Activated naive CD4-positive, alpha-beta T cell (primary cell): ENCODE measurements at places on chromosomes 5 and 9.

DNA sequence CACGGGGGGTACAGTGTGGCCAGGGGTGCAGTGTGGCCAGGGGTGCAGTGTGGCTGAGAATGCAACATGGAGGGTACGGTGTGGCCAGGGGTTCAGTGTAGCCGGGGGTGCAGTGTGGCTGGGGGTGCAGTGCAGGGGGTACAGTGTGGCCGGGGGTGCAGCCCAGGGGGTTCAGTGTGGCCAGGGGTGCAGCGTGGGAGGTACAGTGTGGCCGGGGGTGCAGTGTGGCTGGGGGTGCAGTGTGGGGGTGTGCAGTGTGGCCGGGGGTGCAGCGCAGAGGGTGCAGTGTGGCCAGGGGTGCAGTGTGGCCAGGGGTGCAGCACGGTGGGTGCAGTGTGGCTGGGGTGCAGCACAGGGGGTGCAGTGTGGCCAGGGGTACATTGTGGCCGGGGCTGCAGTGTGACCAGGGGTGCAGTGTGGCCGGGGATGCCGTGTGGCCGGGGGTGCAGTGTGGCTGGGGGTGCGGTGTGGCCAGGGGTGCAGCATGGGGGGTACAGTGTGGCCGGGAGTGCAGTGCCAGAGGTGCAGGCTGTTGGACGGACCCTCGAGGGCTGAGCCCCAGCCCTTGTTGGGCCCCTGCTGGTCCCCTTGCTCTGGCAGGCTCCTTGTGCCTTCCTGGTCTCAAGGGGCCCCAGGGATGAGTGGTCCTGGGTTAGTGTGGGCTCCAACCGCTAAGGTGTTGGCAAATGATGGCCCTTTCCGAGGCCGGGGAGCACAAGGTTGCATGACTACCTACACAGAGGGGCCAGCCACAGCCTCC, 17.9 kb downstream of the TPPP start:
- DNase-seq = no peak

- no peak for DNase-seq
Observed at GRCh38 chr5:63245271-63245670, 666.7 kb downstream of the LRRC70 start.

DNA sequence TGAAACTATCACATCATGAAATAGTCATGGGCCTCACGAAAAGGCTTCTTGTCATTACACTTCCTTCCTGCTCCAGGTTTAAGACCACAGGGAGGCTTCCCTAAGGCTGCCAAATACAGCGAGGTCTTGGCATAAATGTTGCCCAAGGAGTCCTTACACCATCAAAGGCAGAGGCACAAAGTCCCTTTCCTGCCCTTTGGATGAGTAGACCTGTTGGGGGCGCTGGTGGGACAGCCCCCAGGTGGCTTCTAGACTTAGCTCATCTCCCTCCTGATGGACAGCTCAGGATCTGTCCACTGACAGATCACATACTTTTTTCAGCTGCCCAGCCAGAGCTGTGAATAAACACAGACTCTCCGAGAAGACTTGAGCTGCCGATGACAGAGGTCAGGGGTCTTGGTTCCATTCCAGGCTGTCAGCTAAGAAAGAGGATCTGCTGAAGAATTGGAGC, 15.5 kb upstream of the MEGF9 start:
- DNase-seq = no peak

- no peak for DNase-seq
Observed at GRCh38 chr5:176952531-176953193, 53.5 kb upstream of the HK3 start.

GRCh38 chr5:134138416-134139376, 24.2 kb downstream of the TCF7 start:
- DNase-seq = no peak

DNA sequence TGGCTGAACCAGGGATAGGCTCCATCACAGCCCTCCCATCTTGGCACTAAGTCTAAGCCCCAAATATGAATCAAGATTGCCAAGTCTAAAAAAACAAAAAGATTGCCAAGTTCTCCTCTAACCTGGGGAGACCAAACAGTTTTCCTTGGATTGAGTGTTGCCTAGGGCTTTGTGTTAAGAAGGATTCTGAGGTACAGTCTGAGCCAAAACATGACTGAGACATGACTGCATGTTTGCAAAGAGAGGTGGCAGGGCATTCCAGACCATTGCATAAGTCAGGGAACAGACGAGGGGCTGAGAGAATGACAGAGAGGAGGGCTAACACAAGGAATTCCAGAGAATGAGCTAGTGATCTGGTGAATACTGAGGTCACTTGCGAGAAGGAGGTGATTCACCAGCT, 11.4 kb downstream of the LAMC3 start:
- DNase-seq = no peak

DNA sequence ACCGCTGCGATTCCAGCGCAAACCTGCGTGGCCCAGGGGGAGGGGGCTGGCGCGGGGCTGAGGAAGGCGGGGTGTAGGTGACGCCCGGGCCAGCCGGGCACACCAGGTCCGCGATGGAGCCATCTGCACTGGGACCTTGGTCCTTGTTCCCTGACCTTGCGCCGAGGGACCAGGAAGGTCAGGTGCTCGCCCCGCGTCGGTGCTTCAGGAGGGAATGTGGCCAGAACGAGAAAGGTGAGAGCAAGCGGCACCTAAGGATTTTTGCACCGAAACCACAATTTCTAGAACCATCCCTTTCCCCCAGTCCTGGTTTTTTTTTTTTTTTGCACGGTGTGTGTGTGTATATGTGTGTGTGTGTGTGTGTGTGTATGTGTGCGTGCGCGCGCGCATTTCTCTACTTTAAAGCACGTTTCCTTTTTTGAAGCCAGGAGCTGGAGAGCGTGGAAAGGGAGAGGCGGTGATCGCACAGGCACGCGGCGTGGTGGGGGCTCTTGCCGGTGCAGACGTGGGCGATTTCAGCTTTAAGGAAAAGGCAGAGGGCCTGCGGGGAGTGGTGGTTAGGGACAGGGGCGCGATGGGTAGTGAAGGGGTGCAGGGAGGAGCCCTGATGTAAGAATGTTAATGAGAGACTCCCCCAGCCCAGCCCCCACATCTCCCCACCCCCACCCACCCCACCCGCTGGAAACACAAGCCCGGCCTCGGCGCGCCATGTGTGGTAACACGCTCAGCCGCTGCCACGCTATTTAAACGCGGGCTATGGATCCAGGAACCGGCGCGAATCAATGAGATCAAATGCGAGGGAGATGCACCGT, at the start of gene NPR3:
Gene NPR3, plus strand, starts transcription at position 772 of the 812 bp plus-strand sequence. CDS start 456 bp downstream, outside the sequence.
- DNase-seq = no peak

- DNase-seq = no peak
Observed at GRCh38 chr9:95230046-95230445, 87.5 kb downstream of the FANCC start.

GRCh38 chr5:161009817-161010216, 157.8 kb upstream of the ATP10B start:
- DNase-seq = no peak

DNA sequence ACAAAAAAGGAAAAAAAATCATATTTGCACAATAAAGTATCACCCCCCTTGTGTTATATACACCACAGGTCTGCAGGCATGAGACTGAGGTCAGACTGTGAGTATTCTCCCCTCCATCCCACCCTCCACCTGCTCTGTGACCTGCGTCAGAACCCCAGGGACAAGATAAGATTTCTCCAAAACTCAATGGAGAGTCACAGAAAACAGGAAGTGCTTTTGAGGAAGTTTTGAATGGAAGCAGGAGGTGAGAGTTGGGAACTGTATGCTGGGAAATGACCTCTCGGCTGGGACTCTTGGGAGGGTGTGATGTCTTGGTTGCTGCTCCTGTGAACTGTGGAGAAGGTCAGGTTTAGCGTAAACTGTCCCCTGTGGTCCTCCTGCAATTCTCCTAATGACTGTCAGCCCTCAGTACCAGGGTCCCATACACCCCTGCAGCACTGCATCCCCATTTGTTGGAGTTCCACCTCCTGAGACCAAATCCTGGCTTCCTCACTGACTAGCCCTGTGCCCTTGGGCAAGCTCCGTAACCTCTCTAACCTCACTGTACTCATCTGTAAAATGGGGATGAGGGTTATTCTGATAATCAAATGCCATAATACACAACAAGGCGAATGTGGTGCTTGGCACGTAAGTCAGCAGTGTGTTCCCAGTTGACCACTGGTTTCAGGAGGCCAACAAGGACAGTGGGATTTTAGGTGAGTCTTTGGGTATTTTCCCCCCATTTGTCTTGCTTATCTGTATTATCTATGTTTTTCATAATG, 6.9 kb upstream of the CTSL start:
- no peak for DNase-seq

- DNase-seq = no peak
Observed at GRCh38 chr9:84480071-84480470, 139.5 kb upstream of the SLC28A3 start.

- DNase-seq = no peak
Observed at GRCh38 chr5:24855485-24855884, 210.7 kb upstream of the CDH10 start.

- no peak for DNase-seq
Observed at GRCh38 chr9:125694478-125694877, 12.5 kb downstream of the MAPKAP1 start.

- no peak for DNase-seq
Observed at GRCh38 chr5:34676416-34676815, 20.3 kb downstream of the RAI14 start.

DNA sequence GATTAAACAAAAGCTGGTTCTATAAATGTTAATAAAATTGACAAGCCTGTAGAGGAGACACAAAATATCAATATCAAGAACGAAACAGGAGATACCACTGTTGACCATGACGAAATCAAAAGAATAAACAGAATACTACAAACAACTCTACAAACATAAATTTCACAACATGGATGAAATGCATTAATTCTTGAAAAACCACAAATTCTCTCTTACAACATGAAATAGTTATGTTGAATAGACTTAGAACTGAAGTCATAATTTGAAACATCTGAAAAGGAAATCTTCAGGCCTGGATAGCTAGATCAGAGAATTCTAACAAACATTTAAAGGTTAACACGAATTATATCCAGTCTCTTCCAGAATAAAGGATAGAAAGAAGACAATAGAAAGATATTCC, 6.9 kb upstream of the SPATA31C1 start:
- no peak for DNase-seq

DNA sequence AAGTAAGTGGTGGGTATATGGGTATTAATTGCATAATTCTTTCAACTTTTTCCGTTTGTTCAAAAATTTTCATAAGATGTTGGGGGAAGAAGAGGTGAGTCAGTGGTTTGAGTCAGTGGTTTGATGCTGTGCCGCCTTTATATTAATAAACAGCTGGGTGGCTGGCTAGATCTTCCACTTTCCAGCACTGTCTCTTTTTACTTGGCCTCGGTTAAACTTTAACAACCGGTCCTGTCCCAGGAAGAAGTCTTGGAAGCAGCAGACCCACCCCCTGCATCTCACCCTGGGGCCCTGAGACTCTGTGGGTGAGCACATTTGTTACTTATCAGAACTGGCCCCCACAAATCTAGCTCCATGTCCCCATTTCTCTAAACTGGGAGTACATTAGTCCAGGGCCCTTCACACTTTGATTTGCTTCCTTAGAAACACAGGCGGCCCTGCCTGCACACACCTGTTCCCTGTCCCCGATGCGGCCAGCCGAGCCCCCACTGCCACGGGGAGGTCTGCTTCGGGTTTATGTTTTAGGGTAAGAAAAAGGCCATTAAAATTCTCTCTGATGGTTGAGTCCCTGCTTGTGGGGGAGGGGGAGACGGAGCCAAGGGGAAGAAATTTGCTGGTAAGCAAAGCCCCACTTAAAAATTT, 90.7 kb downstream of the PTCH1 start:
- no peak for DNase-seq

DNA sequence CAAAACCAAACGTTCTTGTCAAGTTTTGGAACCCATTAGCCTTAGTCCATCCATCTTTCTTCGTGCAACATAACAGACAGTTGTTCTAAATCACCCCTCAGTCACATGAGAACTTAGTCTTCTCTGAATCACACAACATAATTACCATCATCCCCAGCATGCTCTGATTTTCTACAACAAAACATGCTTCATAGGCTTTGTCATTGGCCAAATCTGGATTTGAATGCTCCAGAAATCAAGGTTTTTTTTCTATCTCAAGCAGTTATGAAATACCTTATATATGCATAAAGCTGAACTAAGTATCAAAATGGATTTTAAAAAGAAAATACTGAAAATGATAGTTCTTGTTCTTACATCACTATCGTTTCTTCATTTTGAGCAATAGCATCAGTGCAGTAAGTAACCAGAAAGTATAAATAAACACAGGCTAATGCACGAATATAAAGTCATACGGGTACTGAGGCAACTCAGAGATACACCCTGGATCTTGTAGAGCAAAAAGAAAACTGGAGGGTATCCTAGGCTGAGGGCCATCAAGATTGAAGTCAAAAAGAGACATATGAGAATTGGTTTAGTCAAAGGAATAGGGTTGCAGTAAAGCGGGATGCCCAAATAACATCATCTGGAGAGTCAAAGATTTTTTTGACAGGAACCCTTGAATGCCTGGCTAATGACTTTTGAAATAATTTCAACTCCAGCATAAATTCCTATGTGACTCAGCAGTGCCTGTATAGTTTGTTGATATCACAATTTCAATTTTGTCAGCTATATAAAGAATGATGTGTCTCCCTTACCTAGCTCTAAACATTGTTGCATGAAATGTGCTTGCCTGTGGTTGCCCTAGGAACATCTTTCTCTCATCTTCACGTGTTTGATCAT, 164.7 kb downstream of the ADAMTSL1 start:
- no peak for DNase-seq
